SK-MEL-5 (cell line): ENCODE measurements at places on chromosomes 1 and 21.

GRCh38 chr21:37686991-37687810 lies 229.1 kb downstream of the KCNJ6 start:
- DNase-seq, result no peak

- no peak for DNase-seq
Observed at GRCh38 chr21:39072468-39072867, 110.8 kb downstream of the PSMG1 start.

DNA sequence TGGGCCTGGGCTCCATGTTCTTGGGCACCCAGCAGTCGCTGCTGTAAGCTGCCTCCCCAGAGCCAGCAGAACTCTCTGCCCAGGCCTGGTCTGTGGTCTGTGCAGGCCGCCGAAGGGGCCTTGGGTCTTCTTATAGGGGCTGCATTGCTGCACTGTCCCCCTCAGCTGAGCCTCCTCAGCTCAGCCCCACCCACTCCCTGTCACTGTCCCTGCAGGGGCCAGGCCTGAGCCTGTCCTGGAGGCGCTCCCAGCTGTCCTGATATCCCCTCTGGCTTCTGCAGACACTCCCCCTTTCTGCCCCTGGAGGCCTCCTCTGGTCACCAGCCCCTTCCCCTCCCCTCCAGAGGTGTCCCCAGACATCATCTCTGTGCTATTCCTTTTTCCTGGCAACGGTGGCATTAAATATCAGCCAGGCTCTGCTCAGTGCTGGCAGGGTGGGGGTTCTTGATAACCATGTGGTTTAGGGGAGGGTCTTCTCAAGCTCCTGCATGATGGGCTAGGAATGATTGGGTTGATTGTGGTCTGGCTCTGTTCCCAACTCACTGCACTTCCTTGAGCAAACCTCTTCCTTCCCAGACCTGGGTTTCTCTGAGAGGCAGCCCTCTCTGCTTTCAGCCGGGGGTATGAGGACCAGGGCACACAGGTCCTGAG lies 3.7 kb upstream of the FOXO6 start:
- no peak for DNase-seq

DNA sequence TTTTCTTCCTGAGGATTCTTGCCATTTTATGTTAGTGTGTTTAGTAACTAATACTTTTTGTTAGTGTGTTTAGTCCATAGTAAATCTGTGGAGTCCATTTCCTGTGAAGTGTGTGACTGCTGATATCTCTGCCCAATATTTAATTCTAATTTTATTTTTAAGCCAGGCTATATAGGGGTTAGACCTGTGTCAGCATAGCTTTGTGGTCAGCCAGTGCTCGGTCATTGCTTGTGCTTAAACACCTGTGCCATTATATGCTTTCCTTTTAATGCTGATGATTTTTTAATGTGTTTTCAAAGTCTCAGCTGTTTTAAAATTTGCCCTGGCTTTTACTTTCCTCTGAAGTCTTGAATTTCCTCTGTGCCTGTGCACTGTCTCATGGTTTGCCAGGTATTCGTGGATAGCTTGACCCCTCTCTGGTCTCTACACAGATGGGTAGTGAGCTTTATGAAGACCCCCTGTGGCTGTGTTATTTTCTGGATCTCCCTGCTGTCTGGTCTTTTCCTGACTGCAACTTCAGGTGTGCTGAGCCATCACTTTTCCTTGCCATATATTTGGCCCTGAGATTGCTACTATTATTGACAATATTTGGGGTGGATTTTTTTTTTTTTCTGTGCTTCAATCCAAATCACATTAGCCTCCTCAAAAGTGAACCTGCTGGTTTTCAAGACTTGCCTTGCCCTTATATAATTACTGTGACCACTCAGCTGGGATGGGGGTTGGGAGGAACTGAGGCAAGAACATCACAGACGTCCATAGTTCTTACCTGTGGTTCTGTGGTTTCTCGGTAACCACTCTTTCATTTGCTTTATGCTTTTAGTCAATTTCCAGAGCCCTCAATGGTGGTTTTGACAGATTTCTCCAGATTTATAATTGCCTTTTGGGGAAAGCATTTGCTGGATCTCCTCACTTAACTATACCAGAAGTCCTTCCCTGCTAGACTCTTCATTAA lies 59.6 kb downstream of the RPS6KC1 start:
- DNase-seq, result no peak

GRCh38 chr1:12408662-12409061 lies 178.8 kb downstream of the VPS13D start:
- no peak for DNase-seq

- no peak for DNase-seq
Observed at GRCh38 chr1:67189953-67190352, 23.7 kb downstream of the IL23R start.
